ENCODE measurements at places on chromosomes 13 and 19. TPM values are rescaled to one million over a fixed set of nuclear protein-coding genes. Genes with fewer than 3 reads are reported as not detected.

Gene IGFL3
- polyA plus RNA-seq = not detected

Gene LACC1
- polyA plus RNA-seq = 4.4 TPM

Gene LILRA2
- polyA plus RNA-seq = 0.73 TPM

Gene DLL3
- 0.47 TPM for polyA plus RNA-seq

Gene TMED1
- polyA plus RNA-seq = 52.6 TPM

Gene PTBP1
- polyA plus RNA-seq = 417 TPM

Gene ALKBH6
- 19.3 TPM for polyA plus RNA-seq

Gene TNNI3
- 4.2 TPM for polyA plus RNA-seq

Gene ZNF223
- 11.2 TPM for polyA plus RNA-seq

Gene DIRAS1
- polyA plus RNA-seq = 3.5 TPM
